ENCODE measurements at places on chromosomes 11 and 22.

GRCh38 chr11:8386134-8386864, 122.6 kb upstream of the LMO1 start:
- DNase-seq, result no peak

GRCh38 chr22:27612115-27612514, 189.4 kb downstream of the MN1 start:
- no peak for DNase-seq

- no peak for DNase-seq
These were observed 14.0 kb upstream of the TP53I11 start for GRCh38 chr11:44964526-44965209.

GRCh38 chr11:133040289-133040900, 491.9 kb downstream of the OPCML start:
- no peak for DNase-seq

DNA sequence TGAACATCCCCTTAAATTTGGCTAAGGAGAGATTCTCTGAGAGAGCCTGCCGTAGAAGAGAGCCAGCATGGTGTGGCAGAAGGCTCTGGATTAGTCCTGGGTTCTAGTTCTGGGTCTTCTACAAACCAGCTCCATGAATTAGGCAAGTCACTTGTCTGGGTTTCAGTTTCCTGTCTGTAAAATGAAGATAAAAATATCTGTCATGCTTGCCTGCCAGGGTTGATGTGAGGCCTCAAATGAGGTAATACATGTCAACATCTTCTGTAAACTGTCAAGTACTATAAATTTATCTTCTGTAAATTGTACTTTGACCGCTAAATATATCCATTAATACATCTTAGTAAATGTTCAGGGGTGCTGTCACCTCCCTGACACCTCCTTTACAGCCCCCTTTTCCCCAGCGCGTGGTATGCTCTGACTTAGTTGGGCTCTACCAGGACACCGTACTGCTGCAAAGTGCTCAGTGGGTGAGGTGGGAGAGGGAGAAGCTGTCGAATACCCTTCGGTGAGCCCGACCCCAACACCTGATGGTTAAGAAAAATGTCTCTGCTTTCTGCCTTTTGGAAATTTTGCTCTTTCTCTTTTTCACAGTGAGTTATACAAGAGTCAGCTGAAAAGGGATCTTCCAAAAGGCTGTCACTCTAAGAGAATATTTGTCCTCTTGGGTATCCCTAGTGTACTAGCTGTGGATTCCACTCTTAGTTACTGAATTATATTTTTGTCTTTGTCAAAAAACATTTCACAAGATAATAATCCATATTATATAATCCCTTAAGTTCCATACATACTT, 15.0 kb downstream of the RBX1 start:
- no peak for DNase-seq

- no peak for DNase-seq
These were observed 1007.0 kb downstream of the BRD1 start for GRCh38 chr22:48820481-48821345.

DNA sequence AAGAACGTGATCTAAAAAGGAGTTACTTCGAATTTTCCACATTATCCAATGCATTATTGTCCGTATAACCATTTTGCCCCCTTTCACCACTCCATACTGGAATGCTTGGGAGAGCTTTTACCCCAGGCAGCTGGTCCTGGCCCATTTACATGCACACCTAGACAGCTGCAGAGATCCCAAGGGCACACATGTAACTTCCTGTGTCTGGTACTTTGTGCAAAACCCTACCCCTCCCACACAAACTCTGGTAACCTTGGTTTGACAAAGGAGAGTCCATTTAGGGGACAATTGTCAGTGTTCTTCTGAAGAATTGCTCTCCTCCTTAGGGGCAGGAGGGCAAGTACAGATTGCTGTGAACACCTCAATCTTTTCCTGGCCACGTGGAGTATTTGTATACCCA, 57.3 kb upstream of the SORL1 start:
- no peak for DNase-seq

- DNase-seq, result peak; percentile 43
These were observed 27.7 kb downstream of the CACNA1I start for GRCh38 chr22:39598017-39598965.

GRCh38 chr11:11982975-11983374, 25.5 kb downstream of the DKK3 start:
- no peak for DNase-seq

GRCh38 chr11:35158701-35159510, 19.9 kb downstream of the CD44 start:
- DNase-seq, result no peak

DNA sequence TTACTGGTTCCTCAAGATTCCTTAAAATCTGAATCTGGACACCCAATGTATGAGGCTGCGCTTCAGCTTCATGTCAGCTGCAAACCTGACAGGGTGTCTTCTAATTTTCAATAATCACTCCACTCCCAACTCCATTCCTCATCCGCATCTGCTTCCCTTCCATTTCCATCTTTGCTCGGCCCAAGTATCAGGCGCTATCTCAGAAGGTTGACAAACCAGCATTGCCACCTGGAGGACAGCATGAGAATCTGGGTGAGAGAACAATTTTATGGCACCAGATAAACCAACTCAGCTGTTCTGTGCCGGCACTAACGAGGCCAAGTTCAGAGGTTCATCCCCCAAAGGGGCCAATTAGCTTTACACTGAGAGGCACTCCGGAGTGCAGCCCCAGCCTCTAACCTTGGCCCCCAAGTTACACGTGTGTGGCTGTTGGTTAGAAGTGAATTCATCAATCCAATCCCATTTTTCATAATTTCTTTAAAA, 79.1 kb upstream of the LMO2 start:
- DNase-seq, result no peak

DNA sequence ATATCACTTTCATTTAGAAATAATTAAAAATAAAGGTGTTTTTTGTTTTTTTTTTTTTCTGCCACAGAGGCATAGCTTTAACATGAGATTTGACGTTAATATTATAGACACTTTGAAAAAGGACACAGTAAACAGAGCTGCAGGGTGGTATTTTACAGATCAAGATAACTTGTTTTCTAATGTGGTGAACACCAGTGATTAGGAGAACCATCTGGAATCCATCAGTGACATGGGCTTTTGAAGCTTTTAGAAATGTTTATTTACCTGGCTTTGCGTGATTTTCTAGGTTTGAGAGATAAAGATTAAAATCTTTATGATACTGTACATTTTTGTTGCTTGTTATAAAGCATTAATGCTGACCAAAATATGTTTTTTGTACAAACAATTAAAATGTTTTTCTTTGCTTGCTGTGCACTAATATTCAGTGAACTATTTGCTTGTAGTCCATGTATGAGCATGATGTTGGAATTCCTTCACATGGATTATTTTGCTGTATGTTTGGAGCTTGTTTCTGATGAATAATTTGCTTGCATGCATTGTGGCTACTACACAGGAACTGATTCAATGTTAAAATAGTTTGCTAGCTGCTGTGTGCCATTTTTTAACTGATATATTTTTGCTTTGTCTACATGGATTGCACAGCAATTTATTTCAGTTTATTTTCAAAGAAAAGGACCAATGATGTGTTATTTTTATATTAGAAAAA, 352.1 kb upstream of the NARS2 start:
- no peak for DNase-seq

DNA sequence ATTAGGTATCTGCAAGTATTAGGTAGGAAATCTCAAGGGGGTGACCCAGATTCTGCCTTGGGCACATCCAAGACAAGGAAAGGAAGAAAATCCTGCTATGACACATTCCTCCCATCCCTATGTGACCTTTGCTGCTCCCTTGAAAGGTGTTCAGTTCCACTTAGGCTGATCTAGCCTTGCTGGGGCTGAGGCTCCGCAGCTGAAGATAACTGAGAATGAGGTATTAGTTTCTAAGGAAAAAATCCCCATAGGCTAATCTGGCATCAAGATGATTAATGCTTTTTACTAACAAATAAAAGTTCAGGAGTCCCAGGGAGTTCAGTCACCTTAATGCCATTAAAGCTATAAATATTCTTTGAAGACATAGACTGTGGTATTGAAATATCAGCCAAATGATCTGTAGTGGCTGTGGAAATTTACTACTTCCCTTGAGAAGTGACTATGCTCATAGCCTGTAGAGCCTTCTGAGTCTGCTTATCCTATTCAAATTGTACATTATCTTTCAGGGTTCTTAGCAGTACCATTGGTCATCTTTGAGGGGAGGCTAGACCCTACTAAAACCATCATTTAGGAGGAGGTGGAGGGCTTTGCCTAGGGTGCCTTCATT, 239.9 kb upstream of the RAG2 start:
- no peak for DNase-seq
